ENCODE measurements at places on chromosomes 12 and 14.

- no peaks in the 10 kb centered on the region for H3K36me3 ChIP-seq
- DNase-seq: no peak
- no peak overlapping the region for H3K27ac ChIP-seq
These were observed 22.3 kb downstream of the PLEKHG3 start for GRCh38 chr14:64726585-64726890.

GRCh38 chr14:88191605-88192004 lies 131.5 kb downstream of the KCNK10 start:
- H3K27ac ChIP-seq: no peak overlapping the region
- H3K4me1 ChIP-seq: peaks cover 9% of the 10 kb centered on the region
- H3K4me3 ChIP-seq: no peak overlapping the region
- DNase-seq: no peak
- H3K36me3 ChIP-seq: no peaks in the 10 kb centered on the region
- peaks cover 23% of the 10 kb centered on the region for H3K27me3 ChIP-seq

GRCh38 chr14:21168055-21168454 lies 12.2 kb upstream of the OR5AU1 start:
- H3K27ac ChIP-seq: no peak overlapping the region
- DNase-seq: no peak
- H3K36me3 ChIP-seq: peaks cover 2% of the 10 kb centered on the region
- peaks cover 27% of the 10 kb centered on the region for H3K27me3 ChIP-seq

- no peak for DNase-seq
- H3K27me3 ChIP-seq: no peaks in the 10 kb centered on the region
- peaks cover 7% of the 10 kb centered on the region for H3K36me3 ChIP-seq
- H3K27ac ChIP-seq: no peak overlapping the region
These were observed 104.6 kb downstream of the DIP2B start for GRCh38 chr12:50609292-50609874.

GRCh38 chr12:118884226-118884625 lies 97.1 kb upstream of the SRRM4 start:
- no peaks in the 10 kb centered on the region for H3K36me3 ChIP-seq
- H3K4me1 ChIP-seq: no peaks in the 10 kb centered on the region
- no peak overlapping the region for H3K27ac ChIP-seq
- peaks cover 2% of the 10 kb centered on the region for H3K27me3 ChIP-seq

DNA sequence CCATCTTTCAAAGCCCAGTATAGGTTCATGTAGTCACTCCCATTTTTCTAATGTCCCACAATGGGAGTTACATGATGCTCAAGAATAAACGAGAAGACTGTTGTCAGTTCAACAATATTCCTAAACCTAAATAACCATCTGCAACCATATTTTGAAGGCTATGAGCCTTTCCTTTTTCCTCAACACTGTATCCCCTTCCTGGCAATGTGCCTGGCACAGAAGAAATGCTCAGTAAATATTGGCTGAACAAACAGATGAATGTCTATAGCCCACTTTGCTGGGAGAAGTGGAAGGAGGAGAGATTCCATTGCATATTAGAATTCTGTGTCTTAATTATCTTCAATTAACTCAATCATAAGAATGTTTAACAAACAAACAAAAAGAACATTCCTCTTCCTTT lies 6.1 kb downstream of the ARMH4 start:
- no peaks in the 10 kb centered on the region for H3K4me1 ChIP-seq
- no peak for DNase-seq
- H3K4me3 ChIP-seq: no peak overlapping the region
- no peak overlapping the region for H3K27ac ChIP-seq

All from memory B cell (primary cell).